ENCODE measurements at places on chromosomes 7 and 10.

DNA sequence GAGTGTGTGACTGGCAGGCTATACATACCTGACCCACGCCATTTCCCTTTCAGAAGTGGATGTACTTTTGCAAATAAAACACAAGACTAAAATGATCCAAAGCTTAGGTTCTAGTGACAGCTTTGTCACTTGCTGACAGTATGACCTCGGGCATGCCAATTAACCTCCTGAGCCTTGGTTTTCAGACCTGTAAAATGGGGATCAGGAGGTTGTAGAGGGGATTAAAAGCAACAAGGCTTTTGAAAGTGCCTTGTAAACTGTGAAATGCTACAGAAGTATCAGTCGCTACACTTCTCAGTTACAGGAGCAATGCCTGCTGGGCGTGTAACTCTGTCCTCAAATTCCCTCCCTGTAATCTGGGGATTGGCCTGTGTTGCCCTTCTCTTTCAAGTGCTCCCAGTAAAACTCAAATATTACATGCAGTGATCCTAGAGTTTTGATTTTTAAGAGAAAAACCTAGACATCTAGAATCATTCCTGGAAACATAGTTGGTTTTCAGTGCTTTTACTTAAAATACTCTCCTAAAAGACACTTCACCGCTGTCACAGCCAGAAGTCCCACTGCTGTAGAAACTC lies 8.8 kb upstream of the GRB10 start:
- DNase-seq = no peak

DNA sequence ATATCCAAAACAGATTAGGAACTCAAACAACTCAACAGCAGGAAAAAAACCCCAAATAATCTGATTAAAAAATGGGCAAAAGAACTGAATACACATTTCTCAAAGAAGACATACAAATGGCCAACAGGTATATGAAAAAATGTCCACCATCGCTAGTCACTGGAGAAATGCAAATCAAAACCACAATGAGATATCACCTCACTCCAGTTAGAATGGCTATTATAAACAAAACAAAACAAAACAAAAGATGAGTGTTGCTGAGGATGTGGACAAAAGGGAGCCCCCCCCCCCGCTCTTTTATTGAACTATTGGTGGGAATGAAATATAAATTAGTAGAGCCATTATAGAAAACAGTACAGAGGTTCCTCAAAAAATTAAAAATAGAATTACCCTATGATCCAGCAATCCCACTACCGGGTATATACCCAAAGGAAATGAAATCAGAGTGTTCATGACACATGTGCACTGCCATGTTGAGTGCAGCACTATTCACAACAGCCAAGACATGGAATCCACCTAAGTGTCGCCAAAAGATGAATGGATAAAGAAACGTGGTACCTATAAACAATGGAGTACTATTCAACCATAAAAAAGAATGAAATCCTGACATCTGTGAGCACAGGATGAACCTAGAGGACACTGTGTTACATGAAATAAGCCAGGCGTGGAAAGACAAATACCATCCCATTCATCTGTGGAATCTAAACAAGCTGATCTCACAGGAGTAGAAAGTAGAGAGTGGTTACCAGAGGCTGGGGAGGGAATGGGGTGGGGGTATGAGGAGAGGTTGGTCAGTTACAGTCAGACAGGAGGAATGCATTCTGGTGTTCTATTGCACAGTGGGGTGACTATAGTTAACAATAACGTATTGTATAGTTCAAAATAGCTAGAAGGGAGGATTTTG lies 78.1 kb upstream of the RHEB start:
- DNase-seq = peak; percentile 77

DNA sequence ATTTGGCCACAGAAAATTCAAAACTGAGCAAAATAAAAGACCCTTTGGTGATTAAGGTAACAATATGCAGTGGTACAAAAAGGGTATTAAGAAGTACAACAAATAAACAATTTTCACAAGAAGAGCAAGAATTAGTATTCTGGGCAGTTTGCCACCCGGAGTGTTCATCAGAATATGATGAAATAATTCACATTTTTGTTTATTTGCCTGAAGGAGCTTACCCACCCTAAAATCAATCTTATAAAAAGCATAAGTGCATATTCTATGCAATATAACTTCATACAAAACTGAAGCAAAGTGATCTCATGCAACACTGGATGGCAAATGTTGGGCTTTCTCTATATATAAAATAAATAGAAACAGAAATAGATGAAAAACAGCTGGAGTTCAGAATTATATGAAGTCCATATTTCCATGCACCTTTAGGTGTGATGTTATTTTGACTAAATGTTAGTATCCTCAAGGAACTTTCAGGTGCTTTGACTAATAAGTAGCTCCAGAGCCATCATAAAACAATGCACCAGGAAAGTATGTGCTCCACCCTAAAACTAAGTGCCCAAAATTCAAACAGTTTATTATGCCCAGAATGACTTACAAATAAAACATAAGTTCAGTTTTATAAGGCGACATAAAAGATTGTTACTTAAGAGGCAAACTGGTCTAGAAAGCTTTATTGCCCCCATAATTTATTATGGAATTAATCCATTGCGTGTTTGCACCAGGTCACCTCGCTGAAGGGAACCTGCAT lies 474.3 kb downstream of the SEMA3D start:
- DNase-seq = no peak

DNA sequence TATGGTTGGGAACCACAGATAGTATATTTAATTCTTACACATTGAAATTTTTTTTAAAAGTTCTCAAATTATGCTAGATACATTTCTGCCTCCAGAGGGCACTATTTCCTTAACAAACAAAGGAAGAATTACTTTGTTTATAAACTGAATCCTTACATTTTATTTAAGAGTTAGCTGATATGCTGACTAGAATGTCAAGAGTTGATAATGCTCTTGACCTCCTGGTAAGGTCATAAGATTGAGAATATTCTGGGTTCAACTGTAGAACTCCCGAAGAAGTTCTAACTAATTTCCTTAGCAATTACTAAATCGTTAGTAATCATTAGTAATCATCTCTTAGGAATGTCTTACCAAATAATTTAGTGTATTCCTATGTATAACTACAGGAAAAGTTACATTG lies 95.3 kb upstream of the CYP26C1 start:
- peak; percentile 24 for DNase-seq

DNA sequence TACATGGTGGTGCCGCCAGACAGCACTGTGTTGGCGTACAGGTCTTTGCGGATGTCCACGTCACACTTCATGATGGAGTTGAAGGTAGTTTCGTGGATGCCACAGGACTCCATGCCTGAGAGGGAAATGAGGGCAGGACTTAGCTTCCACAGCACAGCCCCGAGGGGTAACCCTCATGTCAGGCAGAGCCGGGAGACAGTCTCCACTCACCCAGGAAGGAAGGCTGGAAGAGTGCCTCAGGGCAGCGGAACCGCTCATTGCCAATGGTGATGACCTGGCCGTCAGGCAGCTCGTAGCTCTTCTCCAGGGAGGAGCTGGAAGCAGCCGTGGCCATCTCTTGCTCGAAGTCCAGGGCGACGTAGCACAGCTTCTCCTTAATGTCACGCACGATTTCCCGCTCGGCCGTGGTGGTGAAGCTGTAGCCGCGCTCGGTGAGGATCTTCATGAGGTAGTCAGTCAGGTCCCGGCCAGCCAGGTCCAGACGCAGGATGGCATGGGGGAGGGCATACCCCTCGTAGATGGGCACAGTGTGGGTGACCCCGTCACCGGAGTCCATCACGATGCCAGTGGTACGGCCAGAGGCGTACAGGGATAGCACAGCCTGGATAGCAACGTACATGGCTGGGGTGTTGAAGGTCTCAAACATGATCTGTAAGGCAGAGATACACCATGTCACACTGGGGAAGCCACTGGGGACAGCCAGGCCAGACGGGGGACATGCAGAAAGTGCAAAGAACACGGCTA lies 104.6 kb upstream of the TNRC18 start:
- DNase-seq = no peak

DNA sequence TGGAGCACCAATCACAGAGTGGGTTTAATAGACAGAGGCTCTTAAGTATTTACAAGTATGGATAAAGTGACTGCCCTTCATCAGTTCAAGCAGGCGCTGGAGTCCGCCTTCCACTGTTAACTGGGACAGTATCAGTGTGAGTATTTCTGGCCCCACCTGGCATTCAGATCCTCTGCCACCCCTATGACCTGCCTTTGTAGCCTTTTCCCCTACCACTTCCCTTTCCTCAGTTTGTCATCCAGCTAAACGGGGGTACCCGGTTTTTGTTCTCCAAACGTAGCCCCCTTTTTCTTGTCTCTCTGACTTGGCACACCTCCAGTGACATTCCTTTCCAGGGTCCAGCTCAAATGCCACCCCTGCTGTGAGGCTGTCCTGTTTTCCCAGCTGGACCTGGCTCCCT lies 134.4 kb downstream of the SNX10 start:
- no peak for DNase-seq

GRCh38 chr7:12741951-12742575 lies 54.6 kb downstream of the ARL4A start:
- DNase-seq = no peak

- peak; percentile 60 for DNase-seq
Measured at GRCh38 chr7:130896898-130897514, 163.0 kb upstream of the KLF14 start.
